ENCODE measurements at places on chromosomes 2 and 18. TPM values are rescaled to one million over a fixed set of nuclear protein-coding genes. Genes with fewer than 3 reads are reported as not detected.

Gene FOXD4L1
- 0.17 TPM for total RNA-seq

Gene CREB1
- 106 TPM for total RNA-seq

Gene CHPF
- 38.3 TPM for total RNA-seq

Gene MPHOSPH10
- 69.4 TPM for total RNA-seq

Gene RRM2
- 378 TPM for total RNA-seq

Gene SCN3A
- not detected for total RNA-seq

Gene MSH2
- total RNA-seq: 79.8 TPM

Gene KRTCAP3
- 4.6 TPM for total RNA-seq

- peak; percentile 95 for DNase-seq
Observed at GRCh38 chr2:26970244-26970927, at the start of gene MAPRE3. Gene MAPRE3 (plus strand): TSS chr2:26970637. CDS start chr2:27022219, 51,582 bp downstream.

- no peak for DNase-seq
Observed at GRCh38 chr2:39772086-39772811, 6.8 kb downstream of the THUMPD2 start.

GRCh38 chr2:88729061-88729745 is 37.7 kb downstream of the RPIA start:
- DNase-seq: no peak

- no peak for DNase-seq
Observed at GRCh38 chr2:63814114-63814513, 27.6 kb upstream of the UGP2 start.

GRCh38 chr18:41042866-41043265 is 912.2 kb upstream of the PIK3C3 start:
- no peak for DNase-seq

GRCh38 chr2:168691221-168691620 is 111.2 kb upstream of the NOSTRIN start:
- DNase-seq: no peak

GRCh38 chr2:3604207-3604877 is 9.4 kb downstream of the COLEC11 start:
- no peak for DNase-seq

DNA sequence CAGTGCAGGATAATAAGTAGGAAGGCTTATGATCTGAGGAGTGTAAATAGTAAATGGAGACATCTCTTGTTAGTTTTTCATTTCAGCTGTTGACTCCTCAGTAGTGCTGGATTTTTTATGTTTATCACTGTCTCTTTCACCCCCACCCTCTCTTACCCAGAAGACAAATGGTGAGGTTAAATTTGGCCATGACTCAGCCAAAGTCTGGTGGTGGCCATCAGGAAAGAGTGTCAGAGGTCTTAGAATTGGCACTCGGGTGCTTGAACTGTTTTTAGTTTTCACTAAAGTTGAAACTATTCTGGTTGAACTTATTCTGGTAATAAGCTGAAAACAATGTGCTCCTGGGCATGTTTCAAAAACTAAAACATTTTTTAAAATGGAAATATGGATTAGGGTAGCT is 123.3 kb downstream of the FHOD3 start:
- no peak for DNase-seq

DNA sequence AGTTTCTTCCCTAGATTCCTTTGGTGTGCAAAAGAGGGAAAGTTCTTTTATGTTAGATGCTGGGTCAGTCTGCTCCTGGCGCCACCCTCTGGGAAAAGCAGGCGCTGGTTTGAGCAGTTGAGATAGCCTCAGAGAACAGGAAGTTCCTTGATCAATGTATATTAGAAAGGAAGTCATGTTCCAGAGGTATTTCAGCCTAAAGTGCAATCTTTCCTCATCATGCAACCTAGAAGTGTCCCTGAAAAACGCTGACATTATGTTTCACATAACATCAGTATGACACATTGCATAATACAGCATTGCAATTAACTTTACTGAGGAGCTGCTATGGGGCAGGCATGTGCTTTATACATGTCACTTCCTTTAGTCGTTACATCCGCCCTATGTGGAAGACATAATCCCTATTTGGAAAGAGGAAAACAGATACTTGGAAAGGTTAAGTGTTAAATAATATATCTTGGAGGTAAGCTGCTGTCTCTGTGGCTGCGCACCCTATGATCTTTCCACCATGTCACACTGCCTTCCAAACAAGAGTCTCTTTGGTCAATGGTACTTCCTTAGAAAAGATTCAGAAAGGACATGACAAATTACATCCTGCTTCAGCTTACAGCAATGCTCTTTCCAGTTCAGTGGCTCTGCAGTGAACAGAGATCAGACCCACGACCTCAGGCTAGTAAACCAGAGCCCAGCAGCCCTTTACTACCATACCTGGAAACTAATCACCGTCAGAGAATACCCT is 369.7 kb downstream of the RAD51AP2 start:
- DNase-seq: no peak

DNA sequence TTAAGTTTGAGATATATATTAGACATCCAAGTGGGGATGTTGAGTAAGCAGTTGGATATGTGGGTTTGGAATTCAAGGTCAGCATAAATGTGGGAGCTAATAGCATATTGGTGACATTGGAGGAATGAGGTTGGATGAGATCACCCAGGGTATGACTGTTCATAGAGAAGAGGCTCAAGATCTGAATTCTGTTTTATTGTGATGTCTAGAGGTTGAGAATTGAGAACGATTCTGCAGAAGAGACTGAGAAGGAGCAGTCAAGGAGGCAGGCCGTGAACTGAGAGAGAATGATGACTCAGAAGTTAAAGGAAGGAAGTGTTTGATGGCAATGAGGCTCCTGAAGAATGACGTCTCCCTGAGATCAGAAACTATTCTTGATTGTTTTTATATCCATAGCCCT is 5.9 kb downstream of the SERPINB11 start:
- DNase-seq: no peak

- DNase-seq: no peak
Observed at GRCh38 chr2:36605273-36605672, 7.3 kb upstream of the FEZ2 start.

DNA sequence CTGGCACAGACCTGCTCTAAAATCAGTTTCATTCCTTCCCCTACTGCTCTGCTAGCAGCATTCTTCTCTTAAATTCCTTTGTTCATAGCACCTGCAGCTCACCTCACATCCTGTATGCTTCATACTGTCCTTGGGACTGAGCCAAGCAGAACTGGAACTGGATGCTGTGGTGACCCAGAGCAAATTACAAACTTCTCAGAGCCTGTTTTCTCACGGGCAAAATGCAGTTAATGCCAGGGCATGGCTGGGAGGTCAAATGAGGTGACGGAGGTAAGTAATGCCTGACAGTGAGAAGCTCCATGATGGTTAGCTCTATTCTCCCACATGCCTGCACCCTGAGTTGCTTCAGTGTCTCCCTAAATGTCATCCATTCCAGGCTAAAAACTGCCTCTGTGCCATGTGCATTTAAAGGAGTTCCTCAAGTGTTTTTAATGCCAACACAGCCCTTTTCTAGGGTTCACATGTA is 29.7 kb downstream of the C2orf42 start:
- peak; percentile 59 for DNase-seq

GRCh38 chr2:157874348-157874747 is 1.8 kb downstream of the ACVR1 start:
- no peak for DNase-seq

- DNase-seq: no peak
Observed at GRCh38 chr2:3197308-3197707, 180.3 kb downstream of the EIPR1 start.

DNA sequence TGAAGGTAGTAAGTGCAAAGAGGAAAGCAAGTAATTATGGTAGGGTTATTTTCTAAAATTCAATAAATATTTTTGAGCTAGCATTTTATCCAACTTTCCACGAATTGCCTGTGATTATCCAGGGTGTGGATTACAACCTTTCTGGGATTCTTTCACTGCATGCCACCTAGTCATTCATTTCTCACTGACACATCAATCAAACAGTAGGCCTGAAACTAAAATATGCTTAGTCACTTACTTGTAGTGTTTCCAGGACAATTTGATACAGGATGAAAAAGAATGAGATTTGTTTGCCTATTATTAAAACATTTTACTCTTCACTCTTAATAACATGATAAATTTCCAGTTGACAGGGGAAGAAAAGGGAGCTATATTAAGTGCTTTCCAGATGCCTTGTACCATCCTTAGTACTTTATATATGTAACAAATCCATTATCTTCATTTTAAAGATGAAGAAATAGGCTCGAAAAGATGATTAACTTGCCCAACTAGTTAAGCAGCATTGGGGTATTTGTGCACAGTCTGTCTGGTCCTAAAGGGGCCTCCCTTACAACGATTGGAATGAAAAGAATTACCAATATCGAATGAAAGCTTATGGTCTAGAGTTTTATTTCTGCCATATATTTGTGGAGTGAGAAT is 70.4 kb downstream of the KCTD1 start:
- DNase-seq: no peak

DNA sequence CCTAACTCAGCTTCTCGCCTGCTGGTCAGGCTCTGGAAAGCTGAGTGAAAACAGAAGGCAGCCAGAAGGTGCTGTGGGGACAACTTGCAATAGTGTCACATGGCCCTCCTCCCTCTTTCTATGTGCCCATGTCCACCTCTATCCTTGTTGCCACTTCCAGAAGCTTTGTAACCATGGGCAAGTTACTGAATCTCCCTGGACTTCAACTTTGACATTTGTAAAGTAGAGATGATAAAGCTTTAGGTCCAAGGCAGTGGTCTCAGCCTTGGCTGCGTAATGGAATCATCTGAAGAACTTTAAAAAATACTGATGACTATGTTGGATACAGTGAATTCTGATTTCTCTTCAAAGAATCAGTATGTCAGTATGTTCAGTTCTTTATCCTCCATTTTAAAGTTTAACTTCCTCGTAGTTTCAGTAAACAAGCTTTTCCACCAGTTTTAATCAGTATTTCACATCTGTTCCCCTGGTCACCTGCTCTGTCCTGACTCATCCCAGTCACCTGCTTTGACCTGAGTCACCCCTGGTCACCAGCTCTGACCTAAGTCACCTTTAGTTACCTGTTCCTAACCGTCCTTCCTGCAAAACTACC is 245.2 kb upstream of the STON1 start:
- no peak for DNase-seq

DNA sequence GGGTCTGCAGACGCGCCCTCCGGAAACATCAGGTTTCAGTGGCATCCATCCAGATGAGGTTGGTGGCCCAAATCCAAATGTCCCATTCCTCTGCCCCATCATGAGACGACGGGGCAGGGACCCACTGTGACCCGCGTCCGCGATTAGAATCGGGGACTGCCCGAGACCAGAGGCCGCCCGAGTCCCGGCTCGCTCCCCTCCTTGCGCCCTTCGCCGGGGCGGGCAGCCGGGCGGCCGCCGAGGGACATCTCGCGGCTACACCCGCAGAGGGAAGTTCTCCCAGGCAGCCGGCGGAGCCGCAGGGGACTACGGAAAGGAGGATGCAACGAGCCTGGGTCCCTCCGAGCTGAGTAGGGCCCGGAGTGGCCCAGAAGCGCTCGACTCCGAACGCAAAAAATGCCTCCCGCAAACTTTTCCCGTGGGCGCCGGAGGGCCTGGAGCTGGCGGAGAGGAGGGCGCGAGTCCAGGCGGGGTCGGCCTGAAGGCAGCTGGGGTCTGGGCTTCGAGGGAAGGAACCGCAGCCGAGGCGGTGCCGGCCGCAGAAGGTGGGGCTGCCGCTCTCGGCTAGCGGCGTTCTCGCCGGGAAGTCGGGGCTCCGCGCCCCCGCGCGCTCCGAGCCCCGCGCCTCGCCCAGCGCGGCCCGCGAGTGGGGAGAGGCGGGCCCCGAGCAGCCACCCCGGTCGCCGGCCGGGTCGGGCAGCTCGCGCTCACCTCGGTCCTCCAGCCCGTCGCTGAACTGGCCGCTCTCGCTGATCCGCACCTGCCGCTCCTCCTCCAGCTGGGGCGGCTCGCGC is 580 bp downstream of the TMEM163 start:
- DNase-seq: peak; percentile 64

DNA sequence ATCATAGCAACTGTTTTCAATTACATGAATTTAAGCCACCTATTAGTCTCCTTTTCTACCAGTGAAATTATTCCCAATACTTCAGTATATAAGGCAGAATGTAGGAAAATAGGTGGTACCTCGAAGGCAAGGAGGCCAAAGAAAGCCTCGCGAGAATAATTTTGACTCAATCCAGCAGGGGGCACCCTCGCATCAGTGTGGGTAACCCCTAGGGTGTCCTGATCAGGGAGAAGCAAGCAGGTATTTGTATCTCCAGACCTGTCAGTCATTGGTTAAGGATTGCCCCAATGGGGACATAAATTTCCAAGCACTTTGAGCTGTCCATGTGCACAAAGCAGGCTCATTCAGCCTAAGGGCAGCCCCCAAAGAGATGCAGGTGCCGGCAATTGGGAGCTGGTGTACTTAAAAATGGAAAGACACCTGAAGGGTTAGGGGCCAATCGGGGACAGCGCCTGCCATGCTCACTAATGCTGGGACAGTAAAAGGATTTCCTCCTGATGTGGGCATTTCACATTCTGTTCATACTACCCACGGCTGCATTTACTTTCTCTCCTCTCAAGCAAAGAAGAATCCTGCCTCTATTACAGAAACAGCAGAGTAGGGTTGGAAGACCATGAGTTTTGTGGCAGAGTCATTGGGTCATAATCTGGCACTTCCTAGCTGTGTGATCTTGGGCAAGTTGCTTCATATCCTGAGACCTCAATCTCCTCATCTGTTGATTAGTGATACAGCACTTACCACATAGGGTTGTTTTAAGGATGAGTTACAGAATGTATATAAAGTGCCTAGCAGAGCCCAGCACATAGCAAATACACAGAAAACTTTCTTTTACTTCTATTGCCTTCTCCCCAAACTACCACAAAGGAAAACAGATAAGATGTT is 136.1 kb downstream of the ICOS start:
- DNase-seq: peak; percentile 91

DNA sequence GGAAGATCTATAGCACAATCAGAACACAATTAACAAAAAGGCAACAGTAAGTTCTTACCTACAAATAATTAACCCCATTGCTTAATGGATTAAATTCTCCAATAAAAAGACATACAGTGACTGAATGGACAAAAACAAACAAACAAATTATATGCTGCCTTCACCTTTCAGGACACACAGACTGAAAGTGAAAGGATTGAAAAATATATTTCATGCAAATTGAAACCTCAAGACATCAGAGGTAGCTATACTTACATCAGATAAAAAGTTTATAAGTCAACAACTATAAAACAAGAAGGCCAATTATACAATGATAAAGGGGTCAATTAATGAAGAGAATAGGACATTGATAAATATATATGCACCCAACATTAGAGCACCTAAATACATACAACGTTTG is 741.2 kb upstream of the FAM98A start:
- DNase-seq: no peak

- peak; percentile 76 for DNase-seq
Observed at GRCh38 chr2:64655018-64655664, 1.4 kb upstream of the SERTAD2 start.

DNA sequence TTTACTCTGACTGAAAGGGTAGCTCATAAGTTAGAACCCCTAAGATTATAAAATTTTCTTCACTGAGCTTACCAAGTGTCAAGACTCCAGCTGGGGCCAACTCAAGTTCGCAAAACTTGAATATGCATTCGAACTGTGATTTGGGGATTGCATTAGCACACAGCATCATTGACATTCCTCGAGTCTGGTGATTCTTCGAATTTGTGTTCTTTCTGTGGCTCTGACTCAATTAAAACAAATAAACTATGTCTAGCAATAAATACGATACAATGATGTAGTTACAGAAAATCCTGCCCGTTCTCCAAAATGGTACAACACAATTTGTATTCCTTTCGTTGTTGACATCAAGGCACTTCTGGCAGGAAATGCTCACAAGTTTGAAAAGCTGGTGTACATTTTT is 11.1 kb downstream of the CCL20 start:
- DNase-seq: no peak

GRCh38 chr2:217990791-217991465 is 11.9 kb downstream of the TNS1 start:
- DNase-seq: no peak
